Activated CD4-positive, alpha-beta T cell treated with anti-CD3 and anti-CD28 coated beads for 36 hours (primary cell): ENCODE measurements at places on chromosomes 7 and 10. TPM values are rescaled to one million over a fixed set of nuclear protein-coding genes. Genes with fewer than 3 reads are reported as not detected.

GRCh38 chr7:41931263-41931646, 228.4 kb upstream of the INHBA start:
- no peak for DNase-seq
- H3K27me3 ChIP-seq, result peaks cover 16% of the 10 kb centered on the region
- no peak overlapping the region for H3K4me3 ChIP-seq
- H3K36me3 ChIP-seq, result no peaks in the 10 kb centered on the region

- no peak overlapping the region for H3K27ac ChIP-seq
- no peak overlapping the region for H3K4me3 ChIP-seq
- DNase-seq, result no peak
- H3K27me3 ChIP-seq, result no peaks in the 10 kb centered on the region
- no peaks in the 10 kb centered on the region for H3K36me3 ChIP-seq
- no peaks in the 10 kb centered on the region for H3K4me1 ChIP-seq
Observed at GRCh38 chr10:98382691-98383101, 32.3 kb downstream of the PYROXD2 start.

GRCh38 chr10:13102002-13102794, 2.2 kb downstream of the OPTN start:
- peak overlapping the region; percentile 33 for H3K4me3 ChIP-seq
- H3K27ac ChIP-seq, result peak overlapping the region; percentile 51
- peaks cover 54% of the 10 kb centered on the region for H3K4me1 ChIP-seq
- no peaks in the 10 kb centered on the region for H3K27me3 ChIP-seq

GRCh38 chr10:102509387-102509786, 5.6 kb downstream of the SUFU start:
- H3K27ac ChIP-seq, result peak overlapping the region; percentile 25
- no peaks in the 10 kb centered on the region for H3K27me3 ChIP-seq
- no peak for DNase-seq
- peaks cover 21% of the 10 kb centered on the region for H3K36me3 ChIP-seq
- H3K4me1 ChIP-seq, result peaks cover 26% of the 10 kb centered on the region

DNA sequence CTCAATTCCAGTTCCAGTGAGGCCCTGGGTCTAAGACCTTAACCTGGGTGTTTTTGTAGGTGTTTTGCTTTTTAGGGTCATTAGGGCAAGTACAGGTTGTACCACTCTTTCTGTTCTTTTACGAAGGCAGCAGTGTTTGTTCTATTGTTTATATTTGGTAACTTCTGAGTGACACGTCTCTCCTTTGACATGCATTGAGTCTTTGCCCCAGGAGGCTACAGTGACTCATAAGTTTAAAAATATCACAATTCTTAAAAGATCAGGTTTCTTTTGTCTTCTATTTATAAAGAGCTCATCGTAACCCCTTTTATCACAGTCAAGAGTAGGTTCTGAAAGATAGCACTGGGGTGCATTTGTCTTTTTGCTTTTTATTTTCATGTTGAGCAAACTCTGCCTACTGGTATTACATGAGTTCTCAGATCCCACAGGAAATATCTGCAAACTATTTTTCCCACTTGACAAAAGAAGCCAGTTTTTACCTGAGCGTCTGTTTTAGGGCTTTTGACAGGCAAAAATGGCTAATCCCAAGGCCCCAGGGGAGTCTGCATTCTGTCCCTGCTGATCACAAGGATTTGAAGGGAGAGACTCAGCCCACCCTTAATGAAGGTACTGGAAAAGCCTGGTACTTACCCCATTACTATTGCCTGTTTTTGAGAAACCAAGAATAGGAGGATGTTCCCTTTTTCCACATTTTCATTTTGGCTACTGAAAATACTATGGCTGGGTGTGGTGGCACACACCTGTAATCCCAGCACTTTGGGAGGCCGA, 7.9 kb downstream of the NUDT13 start:
- H3K4me1 ChIP-seq, result peaks cover 6% of the 10 kb centered on the region
- no peaks in the 10 kb centered on the region for H3K27me3 ChIP-seq
- H3K27ac ChIP-seq, result no peak overlapping the region
- no peak for DNase-seq
- no peak overlapping the region for H3K4me3 ChIP-seq

Gene SPDYE5
- total RNA-seq, result not detected

DNA sequence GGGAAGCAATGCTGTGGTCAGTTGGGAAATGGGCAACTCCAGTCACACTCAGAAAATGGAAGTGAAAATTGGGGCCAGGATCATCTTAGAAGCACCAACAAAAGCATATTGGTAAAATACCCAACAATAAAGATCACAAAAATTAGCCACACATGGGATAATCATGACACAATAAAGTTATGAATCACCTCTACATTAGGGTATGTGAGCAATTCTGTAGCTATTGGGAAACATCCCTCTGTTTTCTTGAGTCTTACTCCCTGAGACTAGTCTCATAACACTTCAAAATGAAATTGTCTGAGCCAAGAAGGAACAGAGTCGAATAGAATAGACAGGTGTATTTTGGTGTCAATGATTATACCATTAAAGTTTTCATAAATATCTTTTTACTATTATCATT, 178.3 kb downstream of the DYNC1I1 start:
- H3K27me3 ChIP-seq, result peaks cover 9% of the 10 kb centered on the region
- H3K4me3 ChIP-seq, result no peak overlapping the region
- H3K4me1 ChIP-seq, result no peaks in the 10 kb centered on the region
- no peak overlapping the region for H3K27ac ChIP-seq
- H3K36me3 ChIP-seq, result no peaks in the 10 kb centered on the region

GRCh38 chr7:50507898-50508470, 57.2 kb downstream of the DDC start:
- no peaks in the 10 kb centered on the region for H3K36me3 ChIP-seq
- DNase-seq, result no peak
- no peak overlapping the region for H3K27ac ChIP-seq
- no peaks in the 10 kb centered on the region for H3K4me1 ChIP-seq
- H3K27me3 ChIP-seq, result peaks cover 8% of the 10 kb centered on the region

DNA sequence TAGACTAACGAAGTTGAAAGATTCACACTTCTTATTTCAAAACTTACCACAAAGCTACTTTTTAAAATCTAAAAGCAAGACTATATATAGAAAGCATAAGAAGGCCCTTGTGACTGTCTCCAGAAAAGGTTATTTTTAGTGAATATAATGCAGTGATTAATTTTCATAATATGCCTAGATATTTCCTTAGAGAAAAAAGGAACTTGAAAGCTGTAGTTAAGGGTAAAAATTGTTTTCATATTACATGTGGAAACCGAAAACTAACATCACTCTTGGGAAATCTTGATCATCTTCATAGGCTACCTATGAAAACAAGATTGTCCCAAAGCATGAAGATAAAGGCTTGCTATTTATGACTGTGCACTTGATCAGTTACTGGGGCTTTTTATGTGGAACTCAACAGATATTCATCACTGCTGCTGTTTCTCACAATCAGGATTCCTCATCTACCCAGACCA, 223.2 kb downstream of the SH2D4B start:
- no peak for DNase-seq
- no peaks in the 10 kb centered on the region for H3K36me3 ChIP-seq
- no peak overlapping the region for H3K27ac ChIP-seq
- H3K4me1 ChIP-seq, result peaks cover 6% of the 10 kb centered on the region
